ENCODE measurements at places on chromosomes 3 and 15.

DNA sequence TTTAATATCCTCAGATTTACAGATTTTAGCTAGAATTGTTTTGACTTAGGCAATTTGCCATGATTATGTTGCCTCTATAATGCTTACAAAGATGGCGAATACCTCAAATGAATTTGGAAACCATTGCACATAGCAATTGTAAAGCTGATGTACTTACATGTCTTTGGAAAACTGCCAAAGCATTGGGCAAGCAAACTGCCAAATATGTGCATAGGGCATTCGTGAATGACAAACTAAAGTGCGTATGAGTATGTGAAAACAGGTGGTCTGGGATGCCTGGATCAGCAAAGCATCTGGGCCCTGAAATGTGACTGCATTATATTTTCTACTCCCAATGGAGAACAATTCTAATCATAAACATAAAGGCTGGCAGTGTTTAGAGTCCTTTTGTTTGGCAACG lies 445.3 kb upstream of the ROBO1 start:
- no peak for DNase-seq

GRCh38 chr3:10547841-10548783 lies 42.7 kb upstream of the ATP2B2 start:
- no peak for DNase-seq

DNA sequence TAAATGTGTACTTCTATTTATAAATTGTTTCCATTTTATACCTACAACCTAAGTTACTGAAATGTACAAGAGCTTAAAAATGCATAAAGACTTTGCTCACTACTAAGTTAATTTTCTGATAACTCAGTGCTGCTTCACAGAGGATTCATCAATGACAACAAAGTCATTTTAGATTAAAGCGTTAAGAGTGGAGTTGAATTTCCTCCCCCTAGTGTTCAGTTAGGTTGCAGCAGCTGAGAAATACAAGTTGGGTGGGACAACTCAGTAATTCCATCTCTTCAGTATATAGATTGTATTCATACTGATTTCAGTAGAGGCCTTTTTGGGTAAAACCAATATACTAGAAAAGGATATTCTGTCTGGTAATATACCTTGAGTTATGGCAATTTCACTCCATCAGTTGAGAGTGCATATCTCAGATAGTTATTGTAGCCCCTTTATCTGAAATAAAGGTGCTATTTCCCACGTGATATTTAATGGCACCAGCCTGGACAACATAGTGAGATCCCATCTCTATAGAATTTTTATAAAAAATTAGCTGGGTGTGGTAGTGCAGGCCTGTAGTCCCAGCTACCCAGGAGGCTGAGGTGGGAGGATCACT lies 6.9 kb upstream of the RPL35A start:
- peak; percentile 10 for DNase-seq

- DNase-seq, result no peak
Observed at GRCh38 chr15:92097474-92098178, 244.1 kb downstream of the SLCO3A1 start.

DNA sequence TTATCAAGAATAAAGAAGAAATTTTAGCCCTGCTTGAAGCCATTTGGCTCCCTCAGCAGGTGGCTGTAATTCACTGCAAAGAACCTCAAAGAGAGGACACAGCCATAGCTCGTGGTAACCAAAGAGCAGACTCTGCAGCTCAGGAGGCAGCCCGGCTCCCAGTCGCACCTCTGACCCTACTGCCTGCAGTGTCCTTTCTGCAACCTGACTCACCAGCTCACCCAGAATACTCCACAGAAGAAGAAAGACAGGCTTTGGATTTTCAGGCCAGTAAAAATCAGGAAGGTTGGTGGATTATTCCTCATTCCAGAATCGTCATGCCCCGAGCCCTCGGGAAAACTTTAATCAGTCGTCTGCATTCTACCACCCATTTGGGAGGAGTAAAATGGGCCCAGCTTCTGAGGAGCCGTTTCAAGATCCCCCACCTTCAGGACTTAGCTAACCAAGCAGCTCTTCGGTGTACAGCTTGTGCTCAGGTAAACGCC lies 38.6 kb downstream of the ZBTB11 start:
- DNase-seq, result no peak

GRCh38 chr15:51046799-51047449 lies 47.8 kb downstream of the TNFAIP8L3 start:
- no peak for DNase-seq

DNA sequence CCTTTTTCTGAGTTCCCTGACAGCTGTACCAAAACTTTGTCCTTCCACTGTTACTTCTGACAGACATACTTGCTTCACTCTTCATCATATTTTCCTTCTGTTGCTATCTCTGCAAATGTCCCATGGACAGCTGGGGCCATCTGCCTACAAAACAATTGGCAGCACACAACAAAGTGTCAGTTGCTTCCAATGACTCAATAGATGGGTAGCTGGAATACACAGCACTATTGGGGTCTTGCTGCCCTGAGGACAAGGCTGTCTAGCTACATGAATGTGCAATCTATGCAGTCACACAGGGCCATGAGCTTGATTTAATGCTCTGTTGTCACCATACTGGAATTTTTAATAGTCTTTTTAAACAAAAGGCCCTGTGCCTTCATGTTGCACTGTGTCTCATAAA lies 192.8 kb downstream of the DTWD1 start:
- no peak for DNase-seq

DNA sequence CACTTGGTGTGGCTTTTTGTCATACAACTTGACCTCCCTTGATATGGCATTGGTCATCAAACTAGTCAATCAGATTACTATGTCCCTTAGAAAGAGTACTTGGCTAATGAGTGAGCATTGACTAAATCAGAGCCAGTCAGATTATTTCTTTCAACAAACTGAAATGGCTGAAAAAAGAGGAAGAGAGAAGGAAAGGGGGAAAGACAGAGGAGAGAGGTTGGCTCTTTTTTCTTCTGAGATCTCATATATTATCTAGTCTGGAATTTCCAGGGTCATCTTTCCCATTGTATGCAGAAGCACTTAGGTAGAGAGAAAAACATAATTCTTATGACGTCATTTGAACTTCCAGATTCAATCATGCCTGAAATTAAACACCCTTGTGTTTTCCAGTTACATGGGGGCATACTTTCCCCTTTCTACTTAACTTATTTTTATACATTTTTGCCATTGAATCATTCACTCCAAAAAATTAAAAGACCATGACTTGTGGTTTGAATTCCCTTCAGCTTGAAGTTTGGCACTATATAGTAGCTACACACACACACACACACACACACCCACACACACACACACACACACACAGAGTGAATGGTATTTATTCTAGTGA lies 387.8 kb downstream of the LSAMP start:
- DNase-seq, result no peak

Measured in NCI-H2029 (cell line).